Activated CD4-positive, alpha-beta T cell treated with anti-CD3 and anti-CD28 coated beads, Interleukin-2, amount 50 U/mL, for 1 hour (primary cell): ENCODE measurements at places on chromosomes 12 and 14.

DNA sequence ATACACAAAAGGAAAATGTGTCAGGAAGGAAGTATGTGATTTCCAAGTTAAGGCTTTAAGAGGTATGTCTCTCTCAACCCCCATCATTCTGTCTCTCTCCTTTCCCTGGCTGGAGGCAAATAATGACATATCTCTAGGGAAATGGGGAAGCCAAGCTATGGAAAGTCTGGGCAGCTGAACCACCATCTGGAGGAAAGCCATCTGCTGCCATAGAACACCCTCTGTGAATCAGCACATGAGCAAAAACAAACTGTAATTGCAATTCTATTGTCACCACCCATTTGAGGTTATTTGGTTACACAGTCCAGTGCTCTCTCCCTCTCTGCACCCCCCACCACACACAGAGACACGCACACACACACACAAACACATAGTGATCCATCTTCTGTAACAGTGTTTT, 766.2 kb downstream of the FLRT2 start:
- DNase-seq: no peak

DNA sequence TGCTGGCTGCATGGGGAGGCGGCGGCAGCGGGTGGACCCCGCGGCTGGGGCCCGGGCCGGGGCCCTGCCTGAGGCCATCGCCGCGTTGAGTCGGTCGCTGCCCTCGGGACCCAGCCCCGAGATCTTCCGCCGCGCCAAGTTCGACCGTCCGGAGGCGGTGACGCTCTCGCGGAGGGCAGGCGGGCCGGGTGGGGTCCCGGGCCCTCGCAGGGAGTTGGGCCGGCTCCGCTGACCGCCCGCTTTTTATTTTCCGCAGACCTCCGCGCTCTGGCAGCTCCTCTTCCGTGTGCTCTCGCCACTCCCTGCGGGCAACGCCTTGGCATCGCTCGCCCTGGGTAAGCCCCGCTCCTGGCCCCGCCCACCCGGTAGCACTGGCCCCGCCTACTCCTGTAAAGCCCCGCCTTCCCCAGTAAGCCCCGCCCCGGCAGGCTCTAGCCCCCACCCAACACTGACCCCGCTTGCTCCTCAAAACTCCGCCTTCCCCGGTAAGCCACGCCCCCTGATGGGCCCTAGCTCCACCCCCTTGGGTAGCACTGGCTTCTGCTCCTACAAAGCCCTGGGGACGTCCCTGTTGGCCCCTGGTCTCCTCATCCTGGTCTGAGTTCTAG, 424 bp downstream of the TEDC1 start:
- DNase-seq: peak; percentile 89

- no peak for DNase-seq
Observed at GRCh38 chr12:2171672-2172426, 119.1 kb downstream of the CACNA1C start.

GRCh38 chr14:61296151-61296550, 15.0 kb upstream of the TMEM30B start:
- DNase-seq: no peak

- no peak for DNase-seq
Observed at GRCh38 chr14:89507926-89508460, 91.0 kb upstream of the FOXN3 start.

DNA sequence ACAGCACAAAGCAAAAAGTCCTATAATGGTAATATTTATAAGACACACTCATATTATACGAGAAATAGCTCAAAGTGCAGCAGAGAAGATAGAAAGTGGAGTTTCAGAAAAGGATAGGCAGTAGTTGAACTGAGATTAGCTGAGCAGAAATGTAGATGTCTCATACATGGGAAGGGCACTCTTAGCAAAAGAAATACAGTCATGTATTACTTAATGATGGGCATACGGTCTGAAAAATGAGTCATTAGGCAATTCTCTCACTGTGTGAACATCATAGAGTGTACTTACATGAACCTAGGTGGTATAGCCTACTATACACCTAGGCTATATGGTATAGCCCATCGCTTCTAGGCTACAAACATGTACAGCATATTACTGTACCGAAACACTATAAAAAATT, 671.3 kb downstream of the RPS29 start:
- DNase-seq: no peak

- DNase-seq: no peak
Observed at GRCh38 chr14:91674911-91675310, 57.0 kb downstream of the CATSPERB start.

GRCh38 chr12:11324426-11324825, 14.2 kb upstream of the PRB4 start:
- no peak for DNase-seq

DNA sequence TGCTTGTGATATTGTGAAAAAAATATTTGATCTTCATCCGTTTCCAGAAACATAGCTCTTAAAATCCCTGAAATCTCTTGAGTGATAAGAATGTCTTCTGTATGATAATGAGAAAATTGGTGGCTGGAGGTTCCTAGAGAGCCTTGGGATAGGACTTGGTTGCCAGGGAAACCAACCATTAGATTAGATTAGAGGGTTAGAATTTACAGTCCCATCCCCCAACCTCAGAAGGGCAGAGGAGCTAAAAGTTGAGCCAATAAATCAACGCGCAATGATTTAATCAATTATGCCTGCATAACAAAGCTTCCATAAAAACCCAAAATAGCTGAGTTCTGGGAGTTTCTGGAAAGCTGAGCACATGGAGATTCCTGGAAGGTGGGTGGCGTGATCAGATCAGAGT, 10.6 kb downstream of the SEL1L start:
- no peak for DNase-seq

DNA sequence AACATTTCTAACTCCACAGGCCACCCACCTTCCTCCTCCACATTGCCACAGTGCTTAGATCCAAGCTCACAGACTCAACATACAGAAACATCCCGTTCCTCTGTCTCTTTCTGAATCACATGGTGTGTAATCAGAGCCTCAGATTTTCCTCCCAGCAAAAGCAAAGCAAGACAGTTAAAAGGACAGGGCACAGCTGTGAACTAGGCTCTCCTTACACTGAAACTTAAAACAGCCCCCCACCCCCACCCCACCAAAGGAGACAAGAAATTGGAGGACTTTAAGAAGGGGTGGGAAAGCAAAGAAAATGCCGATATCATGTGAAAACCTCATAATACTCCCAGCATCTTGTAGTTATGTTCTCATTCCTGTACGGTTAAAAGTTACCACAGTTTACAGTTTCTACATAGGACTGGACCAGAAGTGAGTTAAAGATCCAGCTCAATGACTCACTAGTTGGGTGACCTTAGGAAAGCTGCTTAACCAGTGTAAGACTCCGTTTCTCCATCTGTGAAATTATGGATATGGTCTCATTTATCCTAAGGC, 4.8 kb downstream of the YBX3 start:
- no peak for DNase-seq

- no peak for DNase-seq
Observed at GRCh38 chr12:8034802-8035201, 2.3 kb downstream of the FOXJ2 start.

DNA sequence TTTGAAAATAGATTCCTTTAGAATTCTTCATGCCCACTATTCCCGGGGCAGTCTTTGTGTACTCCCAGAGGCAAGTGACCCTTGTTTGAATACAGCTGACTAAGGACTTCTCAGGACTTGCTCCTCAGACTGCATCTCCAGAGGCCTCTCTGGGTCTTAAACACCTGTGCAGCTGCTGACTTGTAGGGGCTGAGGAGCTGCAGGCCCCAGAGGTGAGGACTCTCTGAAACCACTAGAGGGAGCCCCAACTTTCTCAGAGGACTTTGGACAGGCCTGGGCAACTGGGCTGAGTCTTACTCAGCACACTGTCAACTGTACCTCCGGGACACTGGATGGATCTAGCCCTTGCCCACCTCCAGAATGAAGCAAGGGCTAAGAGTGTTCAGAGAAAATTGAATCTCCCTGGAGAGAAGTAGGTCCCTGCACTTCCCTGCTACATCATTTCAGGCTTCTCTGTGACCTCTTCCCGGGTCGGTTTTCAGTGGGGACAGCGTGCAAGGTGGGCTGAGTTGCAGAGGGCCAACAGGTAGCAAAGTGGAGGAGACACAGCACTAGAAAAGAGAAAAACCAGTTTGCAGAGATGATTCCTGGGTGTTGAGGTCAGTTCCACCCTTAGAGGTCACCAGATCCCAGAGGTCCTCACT, 164.6 kb downstream of the TMEM117 start:
- peak; percentile 5 for DNase-seq

DNA sequence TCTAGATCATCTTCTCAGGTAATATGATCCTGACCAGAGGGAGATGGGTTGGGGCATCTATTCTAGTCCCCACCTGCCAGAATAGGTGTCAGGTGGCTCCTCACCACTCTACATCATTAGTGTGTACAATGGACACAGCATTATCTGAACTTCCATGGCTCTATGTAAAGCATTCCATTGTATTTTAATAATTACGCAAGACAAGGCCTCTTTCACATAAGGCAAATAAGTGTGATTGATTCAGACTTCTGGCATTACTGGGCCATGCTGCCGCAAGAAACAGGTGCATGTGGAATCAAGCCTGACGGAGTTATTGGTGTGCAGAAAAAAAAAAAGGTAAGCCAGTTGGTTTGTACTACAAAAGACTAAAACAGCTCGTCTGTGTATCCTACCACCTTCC, 3.1 kb upstream of the DDHD1 start:
- DNase-seq: no peak

- DNase-seq: no peak
Observed at GRCh38 chr12:72658615-72659014, 386.4 kb downstream of the TRHDE start.

DNA sequence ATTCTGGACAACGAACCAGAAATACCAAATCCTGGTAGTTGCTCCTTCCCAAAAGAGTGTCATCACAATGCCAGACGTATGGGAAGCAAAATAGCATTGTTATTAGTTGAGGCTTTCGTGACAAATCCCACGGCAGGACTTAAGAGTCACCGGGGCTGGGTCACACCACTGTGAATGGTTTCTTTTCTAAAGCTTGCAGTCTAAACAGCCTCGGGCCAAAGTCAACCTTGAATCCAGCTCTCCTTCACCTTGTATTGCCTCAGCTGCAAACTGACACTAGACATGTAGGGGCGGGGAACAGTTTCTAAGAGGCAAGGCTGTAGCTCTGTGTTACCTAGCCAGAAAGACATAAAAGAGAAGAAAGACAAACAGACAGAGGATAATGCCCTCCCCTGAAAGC, 734.8 kb downstream of the MED13L start:
- DNase-seq: no peak

DNA sequence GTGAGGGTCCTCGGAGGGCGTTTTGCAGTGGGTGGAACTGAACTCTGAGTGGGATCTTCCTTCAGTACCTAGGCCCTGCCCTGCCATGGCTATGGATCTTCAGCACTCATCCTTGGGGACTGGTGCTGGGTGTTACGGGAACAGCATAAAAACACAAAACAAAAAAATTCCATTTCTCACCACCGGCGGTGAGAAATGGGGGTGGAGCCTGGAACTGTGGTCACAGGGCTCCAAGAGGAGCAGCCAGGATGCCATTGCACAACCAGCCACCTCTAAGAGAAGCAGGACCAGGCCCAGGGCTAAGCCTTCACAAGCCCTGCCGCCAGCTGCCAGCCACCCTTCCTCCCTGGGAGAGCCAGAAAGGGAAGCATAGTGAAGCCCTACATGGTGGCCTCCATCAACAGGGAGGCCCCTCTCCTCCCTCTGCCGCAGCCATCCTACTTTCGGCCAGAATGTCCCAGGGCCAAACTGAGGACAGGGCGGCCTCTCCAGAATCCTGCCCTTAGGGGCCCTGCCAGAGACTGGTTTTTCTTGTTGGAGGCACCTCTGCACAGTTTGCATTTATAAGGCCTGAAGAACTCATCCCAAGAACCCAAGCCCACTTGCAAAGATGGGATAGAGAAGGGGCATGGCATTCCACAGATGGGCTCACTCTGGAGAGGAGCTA, 76.5 kb downstream of the VCPKMT start:
- no peak for DNase-seq

- no peak for DNase-seq
Observed at GRCh38 chr12:39605501-39605900, 14.1 kb downstream of the ABCD2 start.

DNA sequence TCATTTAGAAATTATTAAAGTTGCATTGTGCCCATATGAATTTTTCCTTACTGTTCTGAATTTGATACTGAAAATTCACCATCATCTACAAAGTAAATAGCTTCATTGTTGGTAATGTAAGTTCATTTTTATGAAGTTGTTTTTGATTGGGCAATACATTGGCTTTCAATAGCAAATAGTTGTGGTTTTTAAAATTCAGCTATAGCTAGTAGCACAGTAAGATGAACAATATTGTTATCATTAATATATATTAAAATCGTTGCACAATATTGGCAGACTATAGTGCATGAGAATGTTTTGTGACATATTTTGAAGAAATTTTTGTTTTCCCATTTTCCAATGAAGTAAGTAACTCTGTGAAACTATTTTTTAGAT, 575.0 kb downstream of the PRKD1 start:
- DNase-seq: no peak

- DNase-seq: no peak
Observed at GRCh38 chr14:50523271-50524041, 8.9 kb downstream of the MAP4K5 start.

GRCh38 chr14:49008363-49008762, 577.8 kb downstream of the RPS29 start:
- no peak for DNase-seq

- no peak for DNase-seq
Observed at GRCh38 chr12:67256649-67257048, 12.5 kb upstream of the CAND1 start.

DNA sequence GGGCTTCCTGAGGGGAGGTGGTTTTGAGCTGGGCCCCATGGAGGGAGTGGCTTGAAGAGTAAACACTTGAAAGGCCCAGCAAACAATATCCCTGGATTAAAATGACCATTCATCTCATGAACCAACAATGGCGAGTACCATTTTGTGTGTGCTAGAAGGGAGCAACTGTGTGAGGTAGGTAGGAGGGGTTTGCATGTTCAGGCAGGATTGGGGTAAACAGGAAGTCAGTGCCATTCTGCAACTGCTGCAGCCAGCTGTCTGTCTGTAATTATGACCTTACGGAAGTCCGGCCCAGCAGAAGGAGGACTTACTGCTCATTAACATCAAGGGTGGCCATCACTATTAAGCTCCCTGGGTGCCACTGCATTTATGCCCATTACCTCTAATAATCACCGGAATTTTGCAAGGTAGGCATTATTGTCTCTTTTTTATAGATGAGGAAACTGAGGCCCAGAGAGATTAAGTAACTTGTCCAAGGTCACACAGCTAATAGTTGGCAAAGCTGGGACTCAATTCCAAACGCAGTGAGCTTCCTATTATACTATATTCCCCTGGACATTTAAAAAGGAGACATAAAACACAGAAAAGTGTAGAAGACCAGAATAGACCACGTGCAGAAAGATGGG, 16.6 kb upstream of the IFI27L2 start:
- DNase-seq: no peak

GRCh38 chr14:58947814-58948445, 240.5 kb upstream of the DAAM1 start:
- no peak for DNase-seq

DNA sequence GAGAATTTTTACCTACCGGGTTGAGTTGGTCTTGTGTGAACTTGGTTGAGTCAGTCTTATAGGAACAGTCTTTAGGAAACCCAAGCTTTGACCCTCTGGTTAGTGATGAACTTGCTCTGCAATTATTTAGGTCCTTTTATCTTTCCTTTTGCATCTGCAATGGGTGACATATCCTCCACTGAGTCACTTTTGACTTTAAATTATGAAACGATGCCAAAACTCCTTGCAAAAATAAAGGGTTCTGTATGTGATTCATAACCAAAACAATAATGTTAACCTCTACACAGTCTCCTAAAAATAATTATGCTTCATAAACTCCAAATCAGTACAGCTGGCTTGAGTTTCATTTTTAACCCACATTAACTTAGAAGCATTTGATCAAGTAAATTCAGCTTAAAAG, 979.4 kb downstream of the GALC start:
- DNase-seq: no peak

GRCh38 chr14:50961605-50962221, 17.4 kb upstream of the PYGL start:
- DNase-seq: no peak
